ENCODE measurements at places on chromosomes 3 and 15.
A peak's percentile ranks its signal among the peaks of the same experiment; 100 is the strongest.

DNA sequence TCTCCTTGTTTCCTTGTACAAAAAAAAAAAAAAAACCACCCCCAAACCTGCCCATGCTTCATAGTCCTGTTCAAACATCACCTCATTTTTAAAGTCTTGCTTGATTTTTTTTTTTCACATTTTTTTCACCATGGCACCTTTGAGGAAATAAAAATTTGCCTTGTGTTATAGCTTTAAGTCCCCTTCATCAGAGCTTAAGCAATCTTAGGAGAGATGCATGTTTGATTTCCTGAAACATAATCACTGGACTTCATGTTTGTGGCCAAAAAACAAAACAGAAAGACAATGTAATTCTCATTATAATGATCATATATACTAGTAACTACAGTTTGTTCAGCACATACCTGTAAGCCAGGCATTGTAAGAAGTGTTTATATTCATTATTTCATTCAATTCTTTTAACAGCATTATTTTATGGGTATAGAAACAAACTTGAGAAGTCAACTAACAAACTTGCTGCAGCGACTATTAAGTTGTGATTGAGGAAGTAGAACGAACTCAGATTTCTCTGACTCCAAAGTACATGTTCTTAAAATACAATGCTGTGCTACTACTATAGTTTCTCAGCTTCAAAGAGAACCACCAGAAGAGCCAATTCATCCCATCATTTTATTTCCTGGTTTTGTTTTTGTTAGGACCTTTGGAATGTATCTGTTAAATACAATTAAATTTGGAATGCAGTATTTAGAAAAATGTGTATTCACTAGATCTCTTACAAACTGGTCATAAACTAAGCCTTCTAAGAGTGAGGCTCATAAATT lies 203.8 kb downstream of the TCF12 start:
- DNase-seq: no peak

DNA sequence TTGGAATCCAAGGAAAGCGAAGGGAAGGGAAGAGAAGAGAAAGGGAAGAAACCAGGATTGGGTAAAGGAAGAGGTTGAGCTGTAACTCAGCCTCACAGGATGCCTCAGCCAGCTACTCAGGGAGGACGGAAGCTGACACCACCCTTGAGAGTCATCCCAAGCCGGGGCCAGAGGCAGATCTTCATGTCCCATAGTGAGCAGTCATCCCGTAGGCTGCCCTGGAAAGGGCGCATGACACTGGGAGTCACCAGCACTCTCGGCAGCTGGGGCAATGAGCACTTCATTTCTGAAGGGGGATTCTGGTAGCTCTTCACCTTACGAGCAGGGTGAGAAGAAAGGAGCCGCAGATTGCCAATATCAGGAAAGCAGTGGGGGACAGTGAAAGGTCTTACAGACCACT lies 60.1 kb upstream of the PCSK6 start:
- DNase-seq: no peak

DNA sequence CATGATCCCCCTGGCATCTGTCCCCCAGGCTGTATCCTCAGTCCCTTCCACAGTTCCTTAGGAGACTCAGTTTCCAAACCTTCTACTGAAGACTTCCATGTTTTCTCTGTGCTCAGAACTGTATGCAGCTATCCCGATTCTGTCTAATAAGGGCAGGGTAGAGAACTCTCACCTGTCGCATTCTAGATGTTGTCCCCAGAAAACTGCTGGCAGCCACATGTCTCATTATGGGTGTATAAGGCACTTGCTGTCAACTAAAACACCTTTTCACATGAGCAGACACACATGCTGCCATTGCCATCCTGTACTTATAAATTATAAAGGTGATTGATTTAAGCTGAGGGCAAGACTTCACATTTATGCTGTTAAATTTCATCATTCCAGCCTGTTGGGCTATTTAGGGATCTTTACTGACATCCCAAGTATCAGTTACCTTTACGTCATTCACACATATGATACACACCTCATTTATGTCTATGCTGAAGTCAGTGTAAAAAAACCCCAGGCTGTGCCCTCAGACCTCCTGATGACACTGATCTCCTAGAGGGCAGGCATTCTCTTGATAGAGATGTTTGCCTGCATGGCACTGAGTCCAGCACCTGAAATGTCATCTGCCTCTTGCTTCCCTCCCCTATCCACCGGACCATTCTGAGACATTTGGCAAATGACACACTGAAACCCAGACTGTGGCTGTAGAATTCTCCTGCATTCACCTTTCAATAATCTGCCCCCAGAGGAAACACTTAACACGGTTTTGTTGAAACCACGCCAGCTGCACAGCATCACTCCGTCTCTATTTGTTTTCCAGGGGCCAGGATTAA lies 35.8 kb downstream of the BTD start:
- no peak for DNase-seq

DNA sequence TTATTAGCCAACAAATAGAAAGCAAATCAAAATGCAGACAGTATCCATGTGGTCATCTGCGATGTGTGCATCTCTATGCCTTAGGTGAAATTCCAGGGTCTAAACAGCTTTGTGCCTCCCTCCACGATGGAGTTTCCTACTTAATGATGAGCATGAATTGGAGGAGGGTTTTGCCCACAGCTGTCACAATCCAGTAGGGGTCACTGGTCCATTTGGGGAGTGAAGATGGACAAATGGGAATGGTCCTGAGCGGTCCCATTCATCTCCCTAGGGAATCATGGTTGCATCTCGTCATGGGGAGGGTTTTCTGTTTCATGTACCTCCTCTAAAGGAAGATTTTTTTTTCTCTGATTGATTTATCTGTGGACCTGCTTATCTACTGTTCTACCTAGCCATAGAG lies 358.0 kb downstream of the PTPRG start:
- DNase-seq: no peak

DNA sequence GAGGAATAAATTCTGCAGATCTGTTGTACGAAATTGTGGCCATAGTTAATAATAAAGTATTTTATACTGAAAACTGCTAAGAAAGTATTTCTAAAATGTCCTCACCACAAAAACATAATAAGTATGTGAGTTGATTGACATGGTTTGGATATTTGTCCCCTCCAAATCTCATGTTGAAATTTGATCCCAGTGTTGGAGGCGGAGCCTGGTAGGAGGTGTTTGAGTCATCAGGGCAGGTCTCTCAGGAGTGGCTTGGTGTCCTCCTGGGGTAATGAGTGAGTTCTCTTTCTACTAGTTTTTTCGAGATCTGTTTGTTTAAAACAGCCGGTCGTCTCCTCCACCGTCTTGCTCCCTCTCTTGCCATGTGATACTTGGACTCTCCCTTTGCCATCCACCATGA lies 424.1 kb upstream of the KCNMB2 start:
- DNase-seq: no peak

DNA sequence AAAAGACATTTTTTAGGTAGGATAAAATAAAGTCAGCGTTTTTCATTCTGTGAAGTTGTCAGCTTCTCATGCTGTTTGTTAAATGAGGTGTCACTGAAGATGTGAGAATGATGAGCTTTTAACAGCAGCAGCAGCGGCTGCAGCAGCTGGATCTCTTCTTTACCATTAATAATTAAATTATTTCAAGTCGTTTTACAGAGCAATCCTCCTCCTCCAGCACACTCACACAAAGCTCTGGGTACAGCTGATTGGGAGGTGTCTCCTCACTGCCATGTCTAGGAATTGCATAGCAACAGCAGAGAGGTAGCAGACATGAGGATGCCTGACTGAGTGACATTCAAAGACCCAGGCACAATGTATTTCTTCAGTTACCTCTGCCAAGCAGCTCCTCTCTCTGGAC lies 46.7 kb upstream of the PLAAT1 start:
- DNase-seq: no peak

- DNase-seq: no peak
These were observed 31.9 kb downstream of the NCK1 start for GRCh38 chr3:136893848-136894443.

DNA sequence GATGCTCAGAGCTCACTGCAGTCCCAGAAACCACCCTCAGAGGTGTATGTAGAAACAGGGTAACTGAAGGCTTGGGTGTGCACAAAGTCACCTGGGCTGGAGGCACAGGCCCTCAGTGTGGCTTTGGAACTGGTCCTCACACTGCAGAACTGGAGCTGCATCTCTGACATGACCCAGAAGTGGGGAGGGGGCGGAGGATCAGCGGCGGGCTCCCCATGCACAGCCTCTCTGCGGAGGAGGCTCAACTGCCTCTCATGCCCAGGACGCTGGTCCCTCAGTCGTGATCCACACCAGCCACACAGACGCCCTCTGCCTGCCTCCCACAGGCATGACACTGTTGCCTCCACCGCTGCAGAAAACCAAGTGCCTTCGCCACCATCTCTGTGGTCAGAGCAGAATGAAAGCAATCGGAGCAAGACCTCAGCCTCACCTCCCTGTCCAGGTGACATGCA lies 73.7 kb downstream of the TM2D3 start:
- no peak for DNase-seq

DNA sequence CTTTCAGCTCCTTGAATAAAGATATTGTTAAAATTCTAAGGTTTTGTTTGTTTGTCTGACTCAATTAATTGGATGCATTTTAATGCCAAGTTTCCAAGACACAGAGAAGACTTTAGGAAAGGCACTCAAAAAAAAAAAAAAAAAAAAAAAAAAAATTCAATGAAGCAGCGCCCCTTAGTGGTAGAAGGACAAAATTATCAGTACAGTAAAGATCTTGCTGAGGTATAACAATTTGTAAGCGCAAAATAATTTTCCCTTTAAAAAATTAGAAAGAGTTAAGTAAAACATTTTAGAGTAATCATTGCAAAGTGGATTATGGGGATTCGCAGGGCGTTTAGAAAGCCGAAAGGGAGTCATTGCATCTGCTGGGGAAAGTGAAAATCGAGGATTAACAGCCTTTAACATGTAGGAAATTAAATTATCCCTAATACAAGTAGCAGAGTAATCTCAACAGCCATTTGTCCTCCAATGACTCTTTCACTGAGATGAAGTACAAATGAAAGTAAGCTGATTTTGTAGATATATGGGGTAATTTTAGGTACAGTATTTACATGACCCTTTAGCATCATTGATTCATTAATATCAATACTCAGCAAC lies 5.8 kb upstream of the DIS3L start:
- DNase-seq: peak; percentile 50

DNA sequence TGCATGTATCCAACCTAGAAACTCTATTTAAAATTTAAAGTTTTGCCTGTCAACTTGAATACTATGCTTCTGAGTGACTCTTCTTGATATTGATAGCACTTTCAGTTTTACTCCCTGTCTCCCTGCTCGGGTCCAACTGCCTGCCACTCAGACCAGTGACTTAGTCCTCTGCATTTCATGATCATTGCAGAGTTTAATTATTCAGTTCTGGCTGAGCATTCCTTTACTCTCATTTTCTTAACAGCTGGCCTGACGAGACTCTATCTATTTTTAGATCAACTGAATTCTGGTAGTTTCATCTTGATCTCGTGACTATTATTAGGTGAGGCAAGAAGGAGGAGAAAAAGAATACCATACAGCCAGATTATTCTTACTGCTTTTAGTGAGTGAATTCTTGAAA lies 617.4 kb downstream of the SI start:
- no peak for DNase-seq

Measured in SW 1271 (cell line).